ENCODE measurements at places on chromosomes 7 and 10. TPM values are rescaled to one million over a fixed set of nuclear protein-coding genes. Genes with fewer than 3 reads are reported as not detected.

DENND2A gene
- 5.0 TPM for polyA plus RNA-seq

ARMC3 gene
- polyA plus RNA-seq: not detected

SLC29A4 gene
- polyA plus RNA-seq: 74.9 TPM

SHH gene
- 0.08 TPM for polyA plus RNA-seq

C10orf53 gene
- not detected for polyA plus RNA-seq

STK32C gene
- 9.9 TPM for polyA plus RNA-seq

STEAP4 gene
- polyA plus RNA-seq: 3.2 TPM
